NCI-H345 (cell line): ENCODE measurements at places on chromosomes 16 and 17.

- DNase-seq, result no peak
Observed at GRCh38 chr17:19391432-19391831, 4.4 kb upstream of the MFAP4 start.

- no peak for DNase-seq
Observed at GRCh38 chr17:16989953-16990860, 18.3 kb upstream of the TNFRSF13B start.

DNA sequence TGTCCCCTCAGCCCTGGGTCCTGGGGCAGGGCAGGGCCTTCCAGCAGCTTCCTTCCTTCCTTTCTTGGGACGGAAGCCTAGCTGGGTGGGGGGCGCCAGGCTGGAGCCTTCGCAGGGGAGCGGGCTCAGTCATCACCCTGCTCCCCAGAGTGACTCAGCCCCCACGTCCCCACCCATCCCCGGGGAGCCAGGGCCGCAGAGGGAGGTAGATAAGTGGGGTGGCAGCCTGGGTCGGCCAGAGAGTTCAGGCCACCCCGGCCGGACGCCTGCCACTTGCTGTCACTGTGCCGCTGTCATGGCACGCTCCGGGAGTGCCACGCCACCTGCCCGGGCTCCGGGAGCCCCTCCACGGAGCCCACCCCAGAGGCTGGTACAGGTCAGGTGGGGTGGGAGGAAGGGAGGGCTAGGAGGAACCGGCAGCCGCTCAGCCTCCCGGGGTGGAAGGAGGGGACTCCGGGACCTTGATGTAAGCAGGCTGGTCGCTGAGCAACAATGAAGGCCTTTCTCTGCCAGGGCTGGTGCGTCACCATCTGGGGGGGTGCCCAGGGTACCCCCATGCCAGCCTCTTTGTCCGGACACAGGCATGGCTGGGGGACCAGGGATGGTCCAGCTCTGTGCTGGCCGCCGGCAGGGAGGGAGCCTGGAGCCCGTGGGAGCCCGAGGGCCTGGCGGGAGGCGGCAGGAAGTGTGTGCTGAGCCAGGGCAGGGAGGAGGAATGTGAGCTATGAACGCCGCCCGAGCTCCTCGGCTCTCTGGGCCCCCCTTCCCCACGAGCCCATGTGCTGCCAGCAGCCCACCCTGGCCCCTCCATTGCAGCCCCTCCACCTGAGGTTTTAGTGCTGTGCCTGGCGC, 6.6 kb downstream of the NHERF2 start:
- DNase-seq, result no peak

GRCh38 chr16:17770104-17770503, 299.3 kb upstream of the XYLT1 start:
- DNase-seq, result no peak

- DNase-seq, result no peak
Observed at GRCh38 chr17:7559320-7560171, 996 bp downstream of the TNFSF13 start.

- DNase-seq, result no peak
Observed at GRCh38 chr17:42848093-42848492, 2.9 kb upstream of the AOC3 start.
